ENCODE measurements at places on chromosomes 13 and 19.
A peak's percentile ranks its signal among the peaks of the same experiment; 100 is the strongest.

GRCh38 chr13:100334214-100334613 lies 245.3 kb downstream of the PCCA start:
- DNase-seq, result no peak

GRCh38 chr13:74052402-74052928 lies 81.7 kb downstream of the KLF12 start:
- no peak for DNase-seq

DNA sequence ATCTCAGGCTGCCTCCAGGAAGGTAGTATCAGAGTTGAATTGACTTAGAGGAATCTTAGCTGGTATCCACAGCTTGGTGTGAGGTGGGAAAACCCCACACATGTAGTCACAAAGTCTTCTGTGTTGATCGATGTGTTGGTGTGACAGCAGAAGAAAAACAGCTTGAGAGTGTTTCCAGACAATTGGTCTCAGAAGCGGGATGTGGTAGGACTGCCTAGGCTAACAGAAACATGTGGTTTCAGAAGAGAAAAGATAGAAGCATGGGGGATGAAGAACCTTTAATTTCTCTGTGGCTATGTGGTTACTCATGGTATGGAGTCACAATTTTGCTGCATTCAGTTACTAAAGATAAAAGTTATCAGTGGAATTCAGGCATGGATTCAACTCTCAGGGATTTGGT lies 134.7 kb upstream of the SLITRK5 start:
- DNase-seq, result no peak

GRCh38 chr13:18947376-18947977 lies 234.1 kb downstream of the TUBA3C start:
- DNase-seq, result no peak

DNA sequence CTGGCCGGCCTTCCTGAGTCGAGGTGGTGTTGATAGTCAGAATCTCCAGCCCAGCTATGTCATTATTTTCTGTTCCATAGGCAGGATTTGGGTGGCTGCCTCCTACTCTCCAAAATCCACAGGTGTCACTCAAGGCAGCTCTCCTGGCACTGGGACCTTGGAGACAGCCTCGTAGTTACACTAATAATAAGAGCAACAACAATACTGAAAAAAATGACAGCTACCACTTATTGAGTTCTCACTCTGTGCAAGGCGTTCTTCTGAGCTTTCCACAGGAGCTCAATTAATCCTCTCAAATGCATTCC lies 12.2 kb upstream of the KLK12 start:
- DNase-seq, result no peak

DNA sequence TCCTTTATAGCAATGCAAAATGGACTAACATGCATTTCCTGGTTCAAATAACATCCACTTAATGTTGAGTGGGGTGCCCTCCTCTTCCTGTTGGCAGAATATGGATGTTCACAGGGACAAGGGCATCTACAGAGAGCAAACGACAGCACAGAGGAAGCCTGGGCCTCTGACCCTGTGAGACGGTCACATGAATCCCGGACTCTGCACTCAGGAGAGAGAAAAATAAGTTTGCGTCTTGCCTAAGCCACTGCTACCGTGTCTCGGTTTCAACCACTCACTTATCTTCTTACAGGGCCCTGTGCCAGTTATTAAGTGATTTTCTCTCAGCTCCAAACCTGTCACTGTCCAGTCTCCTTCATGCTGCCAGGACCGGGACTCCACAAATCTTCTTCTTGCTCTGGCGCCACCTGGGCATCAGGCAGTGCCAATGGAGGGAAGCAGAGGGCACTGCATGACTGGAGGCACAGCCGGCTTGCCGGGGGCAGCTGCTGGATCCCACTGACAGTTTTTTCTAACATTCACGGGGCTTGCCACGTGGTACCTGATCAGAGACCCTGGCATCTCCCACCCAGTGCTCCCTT lies 11.8 kb downstream of the LIG1 start:
- no peak for DNase-seq

DNA sequence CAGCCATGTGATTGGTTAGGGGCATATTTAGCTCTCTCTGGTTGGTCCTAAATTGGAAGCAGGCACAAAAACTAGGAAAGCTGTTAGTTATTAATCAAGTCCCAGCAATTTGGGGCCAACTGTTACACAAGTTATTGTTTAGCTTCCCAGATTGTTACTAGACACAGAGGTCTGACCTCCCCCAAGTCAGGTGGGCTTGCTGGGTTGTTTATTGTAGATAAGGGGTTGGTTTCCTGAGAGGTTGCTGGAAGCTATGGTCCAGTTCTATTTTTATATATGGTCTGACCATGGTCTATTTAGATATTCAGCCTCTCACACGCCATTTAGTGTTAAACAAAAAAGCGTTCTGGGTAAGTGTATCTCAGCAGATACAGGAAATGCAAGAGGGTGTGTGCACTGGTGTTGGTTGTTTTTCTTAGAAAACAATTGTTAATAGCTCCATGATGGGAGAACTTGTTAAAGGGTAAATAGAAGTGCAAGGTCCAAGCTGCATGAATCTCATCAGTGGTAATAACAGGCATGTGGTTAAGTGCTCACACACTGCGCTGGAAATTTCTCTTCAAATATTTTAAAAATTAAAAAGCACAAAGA lies 150.0 kb downstream of the RAP2A start:
- DNase-seq, result peak; percentile 54

- DNase-seq, result no peak
Observed at GRCh38 chr19:18677156-18677555, 6.3 kb upstream of the CRTC1 start.

GRCh38 chr13:99995589-99996380 lies 14.2 kb downstream of the ZIC2 start:
- peak; percentile 73 for DNase-seq

All from small intestine (tissue), 16 donors.